NCI-H1930 (cell line): ENCODE measurements at places on chromosomes 16 and 17.

- peak; percentile 24 for DNase-seq
Observed at GRCh38 chr17:59311051-59311468, 20.4 kb upstream of the YPEL2 start.

- DNase-seq = peak; percentile 57
Observed at GRCh38 chr16:53502331-53503269, at the start of gene AKTIP. Gene AKTIP, minus strand, starts transcription at chr16:53503209. Its CDS starts 2,950 bp downstream, at chr16:53500259.

DNA sequence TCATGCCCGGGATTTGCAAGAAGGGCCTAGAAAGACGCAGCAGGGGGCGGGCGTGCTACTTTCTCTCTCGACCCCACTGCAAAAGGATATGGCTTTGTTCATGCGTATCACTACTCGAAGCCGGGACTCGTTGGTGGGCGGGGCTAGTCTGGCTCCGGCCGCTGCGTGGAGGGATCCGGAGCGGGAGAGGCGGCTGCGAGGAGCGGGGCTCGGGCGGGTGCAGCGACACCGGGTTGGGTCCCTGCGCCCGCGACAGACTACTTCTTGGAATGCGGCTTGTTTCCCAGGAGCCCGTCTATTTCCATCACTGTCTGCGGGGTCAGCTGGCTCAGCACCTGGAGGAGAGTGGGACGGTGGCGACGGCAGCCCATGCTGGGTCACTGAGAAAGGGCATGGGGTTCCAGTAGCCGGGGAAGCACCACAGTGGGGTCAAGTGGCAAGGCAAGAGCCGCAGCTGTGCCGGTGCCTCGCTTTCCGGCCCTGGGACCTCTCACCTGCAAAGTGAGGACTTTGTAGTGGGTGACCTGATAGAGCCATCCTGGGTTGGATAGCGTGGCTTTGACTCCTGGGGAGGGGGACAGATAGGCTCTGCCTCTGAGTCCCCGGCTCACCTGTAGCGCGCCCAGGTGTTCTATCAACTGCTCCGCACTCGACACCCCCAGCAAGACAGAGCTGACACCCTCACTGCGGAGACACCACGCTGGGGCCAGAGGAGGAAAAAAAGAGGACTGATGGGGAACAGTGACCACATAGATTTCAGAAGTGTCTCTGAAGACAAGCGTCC is 6.6 kb downstream of the KCNAB3 start:
- peak; percentile 74 for DNase-seq

DNA sequence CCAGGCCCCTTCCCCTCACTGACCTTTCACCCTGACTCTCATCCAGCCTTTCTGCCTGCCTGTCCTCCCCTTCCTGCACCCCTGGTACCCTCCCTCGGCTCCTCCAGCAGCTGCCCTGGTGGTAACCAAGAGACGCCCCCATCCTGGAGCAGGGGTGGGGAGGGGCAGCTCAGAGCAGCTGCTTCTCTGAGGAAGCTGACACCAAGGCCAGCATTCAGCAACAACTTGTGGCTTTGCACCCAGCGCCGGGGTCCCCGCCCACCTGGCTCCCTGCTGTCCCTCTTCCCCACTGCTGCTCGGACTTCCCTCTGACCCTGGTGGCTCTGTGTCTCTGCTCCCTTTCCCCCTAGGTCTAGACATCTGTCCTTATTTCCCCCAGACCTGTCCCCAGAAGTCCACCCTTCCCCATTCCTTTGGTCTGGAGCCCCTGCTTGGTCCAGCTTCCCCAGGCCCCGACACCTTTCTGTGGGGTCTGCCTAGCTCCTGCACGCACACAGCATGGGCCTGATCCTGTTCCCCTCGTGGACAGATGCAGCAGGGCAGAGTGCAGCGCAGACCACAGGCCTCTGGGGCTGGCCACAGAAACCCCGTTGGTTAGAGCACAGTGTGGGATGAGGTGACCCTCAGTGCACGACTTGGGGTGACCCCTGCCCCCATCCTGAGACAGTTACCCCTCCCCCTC is 1.2 kb upstream of the ATP2A1 start:
- DNase-seq = no peak

DNA sequence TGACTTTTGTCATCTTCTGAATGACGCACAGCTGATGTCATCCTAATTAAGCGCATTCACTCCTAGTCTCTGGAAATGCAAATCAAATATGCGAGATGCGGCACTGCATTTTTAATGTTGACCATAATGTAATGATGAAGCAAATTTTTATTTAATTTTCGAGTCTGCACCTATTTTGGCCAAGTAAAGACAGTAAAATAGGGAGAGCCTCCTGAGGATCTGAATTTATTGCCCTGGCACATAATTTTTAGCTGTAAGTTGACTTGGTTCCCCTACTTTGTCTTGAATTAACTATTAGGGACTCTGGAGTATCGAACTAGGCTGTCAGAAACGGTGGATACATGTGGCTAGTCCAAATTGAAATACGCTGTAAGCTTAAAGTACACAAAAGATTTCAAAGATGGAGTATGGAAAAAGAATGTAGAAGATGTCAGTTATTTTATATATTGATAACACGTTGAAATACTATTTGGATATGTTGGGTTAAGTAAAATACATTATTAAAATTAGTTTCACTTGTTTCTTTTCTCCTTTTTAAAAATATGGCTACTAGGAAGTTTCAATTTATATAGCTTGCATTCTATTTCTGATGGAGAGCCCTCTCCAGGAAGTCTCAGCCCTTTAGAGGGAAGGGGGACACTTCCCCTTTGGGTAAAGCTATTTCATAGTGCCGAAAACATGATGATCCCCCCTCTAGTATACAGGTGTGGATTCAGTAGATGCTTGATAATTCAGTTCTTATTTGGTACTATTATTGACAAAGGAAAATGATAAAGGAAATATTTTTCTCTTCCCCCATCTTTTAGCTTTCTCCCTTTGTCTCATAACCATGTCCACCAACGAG is 991 bp downstream of the KPNA2 start:
- no peak for DNase-seq

DNA sequence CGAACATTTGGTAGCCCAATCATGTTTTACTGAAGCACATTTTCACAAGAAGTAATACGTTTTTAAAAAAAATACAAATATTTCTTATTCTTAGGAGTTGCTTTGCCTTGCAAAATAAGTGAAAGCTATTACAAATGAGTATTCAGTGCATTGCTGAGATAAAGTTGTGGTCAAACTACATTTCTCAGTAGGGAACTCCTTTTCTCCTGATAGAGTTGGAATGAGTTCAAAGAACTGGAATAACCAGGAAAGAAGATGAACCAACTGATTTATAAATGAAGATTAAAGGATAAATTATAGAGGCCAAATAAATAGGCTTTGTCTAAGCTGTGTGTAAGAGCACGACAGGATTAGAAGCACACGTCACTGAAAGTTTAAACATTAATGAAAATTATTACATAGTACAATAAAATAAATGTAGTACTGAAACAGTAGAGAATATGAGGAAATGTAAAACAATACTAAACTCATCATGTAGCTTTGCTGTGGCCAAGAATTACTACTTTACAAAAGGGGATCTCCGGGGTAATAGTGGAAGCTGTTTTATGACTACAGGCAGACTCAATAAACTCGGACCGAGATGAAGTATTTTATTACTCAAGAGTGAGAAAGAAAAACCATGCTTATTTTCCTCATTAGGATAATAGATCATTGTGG is 73.6 kb downstream of the KCNJ2 start:
- DNase-seq = no peak

- DNase-seq = no peak
Observed at GRCh38 chr17:8532021-8532420, 96.3 kb downstream of the NDEL1 start.

DNA sequence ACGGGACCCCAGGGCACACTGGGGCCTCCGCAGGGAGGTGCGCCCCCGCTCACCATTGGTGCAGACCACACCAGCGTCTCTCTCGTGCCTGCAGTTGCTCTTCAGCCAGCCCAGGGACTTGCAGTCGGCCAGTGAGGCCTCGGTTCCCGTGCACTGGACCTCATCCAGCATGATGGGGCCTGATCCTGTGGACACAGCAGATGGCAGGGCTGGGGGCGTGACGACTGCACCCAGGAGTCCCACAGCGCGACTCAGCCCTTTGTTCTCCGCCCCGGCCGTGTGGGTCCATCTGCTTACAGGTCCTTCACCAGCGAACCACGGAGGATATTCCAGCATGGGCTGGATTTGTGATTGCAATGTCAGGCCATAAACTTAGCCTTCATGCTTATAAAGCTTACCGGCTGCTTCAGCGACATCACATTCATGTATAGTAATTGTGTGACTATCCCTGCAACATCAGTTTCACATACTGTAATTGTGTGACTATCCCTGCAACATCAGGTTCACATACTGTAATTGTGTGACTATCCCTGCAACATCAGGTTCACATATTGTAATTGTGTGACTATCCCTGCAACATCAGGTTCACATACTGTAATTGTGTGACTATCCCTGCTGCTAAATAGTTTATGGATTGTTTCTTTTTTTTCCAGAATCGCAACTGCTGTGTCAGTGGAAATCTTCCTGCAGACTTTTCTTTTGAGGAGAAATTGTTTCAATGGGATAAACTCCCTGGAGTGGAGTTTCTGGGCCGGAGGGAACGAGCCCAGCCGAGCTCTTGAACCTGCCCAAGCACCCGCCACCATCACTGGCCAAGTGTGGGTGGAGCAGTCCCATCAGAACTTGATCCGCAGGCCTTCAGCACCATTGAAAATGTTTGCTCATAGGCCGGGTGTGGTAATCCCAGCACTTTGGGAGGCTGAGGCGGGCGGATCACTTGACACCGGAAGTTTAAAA is 4.8 kb downstream of the LGALS3BP start:
- DNase-seq = no peak

DNA sequence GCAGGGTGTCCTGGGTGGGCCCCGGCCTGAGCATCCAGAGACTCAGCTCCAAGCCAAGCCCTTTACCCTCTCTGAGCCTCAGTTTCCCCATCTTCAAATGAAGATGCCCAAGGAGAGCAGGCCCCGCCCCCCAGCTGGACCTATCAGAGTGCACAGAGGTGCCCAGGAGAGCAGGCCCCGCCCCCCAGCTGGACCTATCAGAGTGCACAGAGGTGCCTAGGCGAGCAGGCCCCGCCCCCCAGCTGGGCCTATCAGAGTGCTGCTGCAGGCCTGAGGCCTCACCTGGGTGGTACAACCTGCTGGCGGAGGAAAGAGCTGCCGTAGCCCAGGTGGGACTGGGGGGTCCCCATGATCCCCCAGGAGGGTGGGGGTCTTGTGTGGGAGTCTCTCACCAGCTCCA is 3.4 kb upstream of the SSTR5 start:
- DNase-seq = no peak

DNA sequence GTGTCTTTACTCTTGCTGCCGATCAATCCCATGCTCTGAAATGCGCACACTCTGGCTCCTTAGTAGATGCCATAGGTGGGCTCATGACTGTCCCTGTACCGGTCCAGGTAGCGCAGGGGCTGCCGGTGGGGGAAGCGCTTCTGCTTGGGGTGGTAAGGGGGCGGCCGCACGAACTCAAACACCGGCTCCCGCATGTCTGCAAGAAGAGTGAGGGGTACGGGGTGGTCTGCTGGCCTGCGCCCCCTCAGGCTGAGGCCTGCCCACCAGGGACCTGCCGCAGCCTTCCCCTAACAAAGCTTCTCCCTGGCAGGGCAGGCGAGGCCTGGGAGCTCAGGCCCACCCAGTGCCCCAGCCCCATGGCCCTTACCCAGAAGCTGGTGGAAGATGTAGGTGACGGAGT is 2.0 kb upstream of the TRIM65 start:
- no peak for DNase-seq

GRCh38 chr16:87834005-87834667 is 35.2 kb downstream of the SLC7A5 start:
- DNase-seq = no peak

GRCh38 chr17:42920922-42921321 is 20.3 kb downstream of the G6PC1 start:
- DNase-seq = no peak

DNA sequence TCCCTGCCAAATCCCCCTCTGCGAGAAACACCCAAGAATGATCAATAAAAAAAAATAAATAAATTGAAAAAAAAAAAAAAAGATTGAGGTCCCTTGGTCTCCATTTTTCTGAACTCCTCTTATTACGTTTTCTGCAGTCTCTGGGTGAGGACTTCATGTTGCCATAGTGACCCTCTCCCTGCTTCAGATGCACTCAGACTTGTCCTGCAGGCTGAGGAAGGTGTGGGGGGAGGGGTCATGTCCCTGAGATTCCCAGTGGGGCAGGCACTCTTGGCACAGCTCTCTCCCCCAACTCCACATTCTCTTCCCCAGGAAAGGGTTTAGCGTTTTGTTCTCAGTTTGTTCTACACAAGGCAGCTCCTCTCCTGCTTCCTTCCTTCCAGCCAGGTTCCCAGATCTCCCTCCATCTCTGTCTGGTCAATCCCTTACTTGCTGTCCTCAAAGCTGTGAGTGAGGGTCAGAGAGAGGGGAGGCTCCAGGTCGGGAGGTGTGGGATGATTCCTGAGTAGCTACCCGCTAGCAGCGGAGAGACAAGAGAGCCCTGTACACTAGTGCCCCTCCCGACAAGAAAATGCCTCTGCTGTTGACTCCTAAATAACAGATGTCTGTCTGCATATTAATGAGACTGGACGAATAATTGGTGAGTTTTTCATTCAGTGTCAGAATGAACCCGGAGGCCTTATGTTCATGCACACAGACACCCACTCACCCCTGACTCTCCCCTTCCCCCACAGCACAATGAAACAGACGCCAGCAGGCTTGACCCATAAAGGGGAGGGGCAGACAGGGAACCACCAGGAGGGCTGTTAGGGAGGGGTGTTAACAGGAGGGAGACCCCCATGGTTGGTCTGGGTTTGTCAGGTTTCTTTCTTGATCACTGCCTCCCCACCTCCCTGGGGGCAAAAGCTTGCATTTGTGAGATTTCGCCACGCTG is 9.2 kb downstream of the RND2 start:
- no peak for DNase-seq

DNA sequence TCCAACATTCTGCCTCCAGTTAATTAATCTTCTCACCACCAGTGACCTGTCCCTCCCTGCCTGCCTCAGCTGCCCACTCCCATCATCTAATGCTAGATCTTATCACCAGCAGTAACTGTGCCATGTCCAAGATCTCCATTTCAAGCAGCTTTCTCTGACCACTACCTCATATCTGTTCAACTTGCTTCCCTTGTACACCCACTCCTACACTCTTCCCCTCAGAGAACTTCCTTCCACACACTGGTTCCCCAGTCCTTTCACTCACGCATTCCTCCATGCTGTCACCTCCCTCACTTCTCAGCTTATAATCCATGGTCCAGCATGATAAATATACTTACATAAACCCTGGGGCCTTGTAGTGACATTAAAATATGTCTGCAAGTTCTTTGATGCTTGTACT is 31.8 kb upstream of the DYNLL2 start:
- no peak for DNase-seq

- DNase-seq = no peak
Observed at GRCh38 chr16:76897816-76898215, 293.2 kb upstream of the MON1B start.

GRCh38 chr16:47461598-47462266 is 601 bp downstream of the PHKB start:
- no peak for DNase-seq

GRCh38 chr16:81717662-81718189 is 61.4 kb upstream of the PLCG2 start:
- DNase-seq = no peak

- DNase-seq = no peak
Observed at GRCh38 chr16:77009453-77009852, 181.5 kb upstream of the MON1B start.

DNA sequence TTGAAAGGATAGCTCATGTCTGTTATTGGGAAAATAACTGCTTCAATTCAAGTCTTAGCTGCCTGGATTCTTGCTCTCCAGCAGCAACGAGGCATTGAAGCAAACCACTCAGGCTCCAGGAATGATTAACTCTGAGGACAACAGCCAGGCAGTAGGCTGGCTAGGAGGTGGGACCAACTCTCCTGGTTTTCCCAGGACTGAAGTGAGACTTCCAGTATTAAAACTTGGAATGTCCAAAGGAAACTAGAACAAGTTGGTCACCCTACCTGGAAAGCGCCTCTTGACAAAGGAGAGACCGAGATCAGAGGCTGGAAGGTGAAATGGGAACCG is 100.7 kb downstream of the SALL1 start:
- DNase-seq = no peak
